ENCODE measurements at places on chromosomes 2 and 18.

DNA sequence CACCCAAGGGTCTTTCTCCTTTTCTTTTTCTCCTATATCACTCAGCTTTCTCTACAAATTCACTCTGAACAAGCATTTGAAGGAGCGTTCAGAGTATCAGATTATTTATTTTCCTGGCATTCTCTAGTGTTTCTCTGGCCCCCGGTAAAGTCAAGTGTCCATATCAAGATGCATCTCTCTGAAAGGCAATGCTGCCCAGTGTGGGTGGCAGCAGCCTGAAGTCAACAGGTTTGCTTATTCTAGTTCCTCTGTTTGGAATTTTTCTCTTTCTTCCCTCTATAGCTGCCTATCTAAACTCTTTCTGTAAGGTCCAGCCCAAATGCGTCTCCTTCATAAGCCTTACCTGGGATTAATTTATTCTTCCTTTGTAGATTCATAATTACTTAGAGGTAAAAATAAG lies 526.2 kb upstream of the TNP1 start:
- DNase-seq = no peak

- no peak for DNase-seq
These were observed 62.0 kb downstream of the INSIG2 start for GRCh38 chr2:118150294-118150693.

DNA sequence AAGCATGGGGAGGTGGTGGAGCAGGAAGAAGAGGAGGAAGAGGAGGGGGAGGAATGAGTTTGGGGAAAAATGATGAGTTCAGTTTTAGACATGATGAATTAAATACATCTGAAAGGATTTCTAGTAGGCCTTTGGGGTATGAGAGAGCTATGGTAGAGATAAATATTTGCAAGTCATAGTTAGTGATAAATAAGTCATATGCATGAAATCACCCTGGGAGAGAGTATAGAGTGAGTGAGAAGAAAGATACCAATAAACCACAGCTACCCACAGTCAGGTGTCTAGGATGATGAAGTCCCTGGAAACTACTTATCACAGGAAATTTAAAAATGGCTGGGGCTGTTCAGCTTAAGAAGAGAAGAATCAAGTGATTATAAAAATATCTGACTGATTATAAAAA lies 240.5 kb downstream of the RDH14 start:
- no peak for DNase-seq

- no peak for DNase-seq
These were observed 71.8 kb upstream of the ATL2 start for GRCh38 chr2:38448692-38449410.

- DNase-seq = no peak
These were observed 88.6 kb upstream of the B3GNT7 start for GRCh38 chr2:231306791-231307393.

GRCh38 chr18:68548904-68549870 lies 165.7 kb downstream of the TMX3 start:
- DNase-seq = no peak

- no peak for DNase-seq
These were observed 279.6 kb downstream of the CYRIA start for GRCh38 chr2:16386031-16386430.

DNA sequence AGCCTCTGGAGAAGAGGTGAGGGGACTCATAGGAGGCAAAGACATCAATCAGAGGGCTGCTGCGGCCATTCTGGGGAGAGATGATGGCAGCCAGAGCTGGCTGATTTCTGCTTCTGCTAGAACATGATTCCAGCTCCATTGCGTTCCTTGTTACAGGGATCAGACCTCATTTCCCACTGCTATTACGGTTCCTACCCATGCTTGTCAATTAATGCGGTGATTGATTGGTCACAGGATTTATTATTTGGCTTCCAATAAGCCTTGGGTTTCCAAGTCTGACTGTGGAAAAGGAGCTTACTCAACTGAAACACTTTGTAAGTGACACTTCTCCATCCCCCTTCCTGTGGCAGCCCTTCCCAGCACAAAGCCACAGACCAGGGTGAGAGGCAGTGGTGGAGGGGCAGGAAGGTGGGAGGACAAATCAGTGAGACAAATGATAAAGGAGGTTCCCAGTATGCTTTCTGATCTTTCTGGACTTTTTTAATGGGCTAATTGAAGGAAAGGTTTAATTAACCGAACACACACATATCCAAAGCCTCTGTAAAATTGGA lies 26.8 kb upstream of the CTLA4 start:
- DNase-seq = no peak

- DNase-seq = no peak
These were observed 48.5 kb downstream of the CCDC138 start for GRCh38 chr2:108835040-108835439.

- DNase-seq = no peak
These were observed 203.4 kb upstream of the ID2 start for GRCh38 chr2:8478471-8478793.

DNA sequence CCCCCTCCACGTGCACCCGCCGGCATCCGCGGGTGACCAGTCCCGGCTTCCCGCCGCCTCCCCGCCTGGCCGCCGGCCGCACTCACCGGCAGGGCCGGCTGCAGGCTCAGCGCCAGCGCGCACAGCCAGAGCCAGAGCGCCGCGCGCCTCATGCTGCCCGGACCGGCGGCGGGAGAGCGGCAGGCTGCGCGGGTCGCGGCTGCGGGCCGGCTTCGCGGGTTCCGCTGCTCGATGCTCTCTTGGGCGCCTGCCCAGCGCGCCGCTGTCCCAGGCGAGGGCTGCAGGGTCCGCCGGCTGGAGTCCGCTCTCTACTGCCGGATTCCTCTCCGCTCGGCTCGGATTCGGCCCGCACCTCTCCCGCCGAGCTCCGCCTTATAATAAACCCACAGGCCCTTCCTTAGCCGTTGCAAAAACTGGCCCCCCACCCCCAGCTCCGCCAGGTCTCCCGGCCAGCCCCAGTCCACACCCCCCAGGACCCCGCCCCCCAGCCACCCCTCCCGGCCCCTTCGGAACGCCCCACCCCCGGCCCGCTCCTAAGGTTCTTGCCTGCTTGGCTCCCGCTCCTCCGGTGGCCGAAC lies at the start of gene SDC1:
SDC1 (minus strand) TSS at position 415 of the 578 bp plus-strand sequence; CDS start at position 152, 263 bp downstream.
- DNase-seq = peak; percentile 65

GRCh38 chr2:23656597-23656973 lies 270.3 kb downstream of the ATAD2B start:
- peak; percentile 3 for DNase-seq

DNA sequence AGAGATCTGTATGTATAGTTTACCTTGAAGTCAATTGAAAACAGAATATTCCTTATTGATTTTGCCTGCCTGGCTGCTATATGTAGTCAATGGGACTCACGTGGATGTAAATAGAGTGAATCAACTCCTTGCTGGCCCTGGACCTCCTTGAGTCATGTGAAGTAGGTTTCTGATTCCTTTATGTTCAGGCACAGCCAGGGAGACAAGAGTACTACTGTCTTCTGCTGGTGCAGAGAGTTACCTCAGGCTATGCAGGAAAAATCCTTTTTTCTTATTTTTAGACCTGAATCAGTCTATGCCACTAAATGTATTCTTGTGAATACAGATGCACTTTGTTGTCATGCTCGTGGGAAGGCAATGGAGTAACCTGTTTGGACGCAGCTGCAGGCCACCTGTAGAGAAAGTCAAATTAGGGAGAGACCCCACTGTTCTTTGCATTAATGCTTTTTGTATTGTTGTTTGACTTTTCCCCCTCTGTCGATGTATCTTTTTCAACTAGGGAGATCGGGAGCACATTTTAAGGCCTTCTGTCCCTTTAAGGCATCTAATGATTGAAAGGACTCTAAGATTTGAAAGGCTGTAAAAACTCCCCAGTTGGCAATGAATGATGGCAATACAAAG lies 473.9 kb downstream of the ARHGAP15 start:
- DNase-seq = no peak
